ENCODE measurements at places on chromosomes 3 and 15.

- DNase-seq = peak; percentile 62
These were observed 118.5 kb downstream of the TLE3 start for GRCh38 chr15:69979262-69979661.

- no peak for DNase-seq
These were observed 15.2 kb downstream of the CGNL1 start for GRCh38 chr15:57391537-57391936.

DNA sequence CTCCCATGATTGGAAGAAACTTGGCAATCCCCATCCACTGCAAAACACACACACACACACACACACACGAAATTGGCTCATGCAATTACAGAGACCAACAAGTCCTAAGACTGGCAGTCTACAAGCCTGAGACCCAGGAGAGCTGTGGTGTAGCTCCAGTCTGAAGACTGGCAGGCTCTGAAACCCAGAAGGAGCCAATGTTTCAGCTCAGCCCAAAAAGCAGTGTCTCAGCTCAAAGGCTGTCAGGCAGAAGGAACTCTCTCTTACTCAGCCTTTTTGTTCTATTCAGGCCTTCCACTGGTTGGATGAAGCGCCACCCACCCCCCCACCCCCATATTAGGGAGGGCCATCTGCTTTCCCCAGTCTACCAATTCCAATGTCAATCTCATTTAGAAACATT, 32.1 kb downstream of the MESD start:
- no peak for DNase-seq

GRCh38 chr3:119817071-119817470, 35.2 kb downstream of the NR1I2 start:
- no peak for DNase-seq

- no peak for DNase-seq
These were observed 30.3 kb downstream of the LINS1 start for GRCh38 chr15:100571592-100572167.

DNA sequence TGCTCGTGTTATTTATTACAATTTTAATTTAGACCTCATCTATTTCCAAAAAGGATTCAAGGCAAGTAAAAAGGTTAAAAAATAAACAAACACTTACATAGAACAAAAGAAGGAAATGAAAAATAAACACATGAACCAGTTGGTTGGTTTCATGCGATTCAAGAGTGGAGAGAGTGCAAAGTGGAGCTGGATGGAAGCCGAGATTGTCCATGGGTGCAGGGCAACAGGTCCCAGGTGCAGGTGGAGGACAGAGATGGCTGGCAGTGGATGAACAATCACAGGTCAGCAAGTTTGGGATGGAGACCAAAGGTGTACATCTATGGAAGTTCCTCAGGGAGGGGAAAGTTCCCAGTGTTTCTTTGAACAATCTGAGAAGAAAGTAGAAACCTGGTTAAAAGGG, 11.6 kb upstream of the SEMA5B start:
- no peak for DNase-seq
